ENCODE measurements at places on chromosomes 1 and 21.

DNA sequence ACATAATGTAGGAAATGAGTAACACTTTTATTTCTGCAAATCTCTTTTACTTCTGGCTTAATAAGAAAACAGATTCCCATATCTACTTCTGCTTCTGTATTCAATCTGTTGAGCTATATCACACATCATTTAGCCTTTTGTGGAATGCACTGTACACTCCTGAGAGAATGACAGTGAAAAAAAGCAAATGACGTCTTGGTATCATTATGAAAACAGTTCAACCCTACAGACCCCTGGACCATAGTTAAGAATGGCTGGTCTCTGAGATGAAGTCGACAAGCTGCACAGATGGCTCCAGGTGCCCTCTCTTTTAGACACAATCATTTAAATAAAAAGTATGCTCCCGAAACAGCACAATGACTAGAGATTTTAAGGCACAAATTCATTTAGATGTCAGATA is 247.0 kb downstream of the RERE start:
- DNase-seq: no peak

DNA sequence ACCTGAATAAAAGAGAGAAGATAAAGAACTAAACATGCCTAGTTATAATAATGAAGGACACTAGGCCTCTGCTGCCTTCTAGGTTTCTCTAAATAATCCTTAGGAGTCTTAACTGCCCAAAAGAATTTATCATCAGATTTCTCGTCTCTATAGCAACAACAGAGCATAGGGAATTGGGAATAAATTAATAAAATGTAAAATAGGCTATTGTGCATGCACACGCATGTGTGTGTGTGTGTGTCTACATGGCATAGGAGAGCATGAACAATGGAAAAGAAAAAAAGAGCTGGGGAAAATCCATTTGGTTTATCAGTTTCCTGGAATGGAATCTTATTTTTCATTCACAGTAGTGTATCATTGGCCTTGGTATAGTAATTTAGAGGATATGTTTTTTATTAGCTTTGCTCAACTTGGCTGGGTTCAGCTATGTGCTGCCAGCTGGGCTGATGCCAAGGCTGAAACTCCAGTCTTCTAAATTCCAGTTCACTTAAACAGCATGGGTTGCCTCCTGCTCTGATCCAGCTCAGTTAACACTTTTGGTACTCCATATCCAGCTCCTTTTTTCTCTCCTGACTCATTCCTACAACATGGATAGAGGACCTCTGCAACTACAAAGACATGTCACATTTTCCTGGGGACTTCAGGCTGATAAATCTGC is 80.6 kb upstream of the SLFNL1 start:
- DNase-seq: no peak

- DNase-seq: no peak
These were observed 182.6 kb downstream of the VAV3 start for GRCh38 chr1:107782217-107782845.

- DNase-seq: no peak
These were observed 56.0 kb downstream of the LTN1 start for GRCh38 chr21:28936721-28937120.

GRCh38 chr1:37691497-37692077 is 729 bp upstream of the CDCA8 start:
- no peak for DNase-seq

- DNase-seq: no peak
These were observed at the start of gene IL23R for GRCh38 chr1:67166196-67166595. Gene IL23R (plus strand): TSS chr1:67166454. CDS start chr1:67168121, 1,667 bp downstream.

DNA sequence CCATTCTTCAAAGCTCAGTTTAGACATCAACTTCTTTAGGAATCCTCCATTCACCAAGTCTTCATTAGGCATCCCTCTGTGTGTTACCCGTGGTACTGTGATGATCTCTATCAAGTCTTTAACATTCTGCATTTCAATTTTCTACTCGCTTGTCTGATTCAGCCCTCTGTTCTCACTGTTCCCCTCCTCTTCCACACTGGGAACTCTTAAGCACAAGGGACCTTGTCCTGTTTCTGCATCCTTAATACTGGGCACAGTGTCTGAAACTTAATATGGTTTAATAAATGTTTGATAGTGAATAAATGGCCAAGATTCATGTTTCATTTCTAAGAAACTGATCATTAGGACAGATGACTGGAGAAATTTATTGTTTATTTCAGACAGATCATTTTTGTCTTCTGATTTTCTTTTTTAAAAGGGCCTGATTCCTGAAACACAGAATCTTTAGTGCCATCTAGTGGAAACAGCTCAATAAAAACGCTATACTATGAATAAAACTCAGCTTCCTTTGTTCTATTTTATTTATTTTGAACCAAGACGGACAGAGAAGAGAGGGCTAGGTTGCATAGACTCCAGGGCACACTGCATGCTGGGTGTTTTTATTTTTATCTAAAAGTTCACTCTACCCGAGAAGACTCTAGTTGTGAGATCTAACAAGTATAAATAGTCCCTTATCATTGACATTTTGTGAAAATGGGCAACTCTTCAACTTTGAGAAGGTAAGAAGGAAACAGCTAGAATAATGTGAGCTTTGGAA is 7.0 kb upstream of the TRIM45 start:
- DNase-seq: no peak

DNA sequence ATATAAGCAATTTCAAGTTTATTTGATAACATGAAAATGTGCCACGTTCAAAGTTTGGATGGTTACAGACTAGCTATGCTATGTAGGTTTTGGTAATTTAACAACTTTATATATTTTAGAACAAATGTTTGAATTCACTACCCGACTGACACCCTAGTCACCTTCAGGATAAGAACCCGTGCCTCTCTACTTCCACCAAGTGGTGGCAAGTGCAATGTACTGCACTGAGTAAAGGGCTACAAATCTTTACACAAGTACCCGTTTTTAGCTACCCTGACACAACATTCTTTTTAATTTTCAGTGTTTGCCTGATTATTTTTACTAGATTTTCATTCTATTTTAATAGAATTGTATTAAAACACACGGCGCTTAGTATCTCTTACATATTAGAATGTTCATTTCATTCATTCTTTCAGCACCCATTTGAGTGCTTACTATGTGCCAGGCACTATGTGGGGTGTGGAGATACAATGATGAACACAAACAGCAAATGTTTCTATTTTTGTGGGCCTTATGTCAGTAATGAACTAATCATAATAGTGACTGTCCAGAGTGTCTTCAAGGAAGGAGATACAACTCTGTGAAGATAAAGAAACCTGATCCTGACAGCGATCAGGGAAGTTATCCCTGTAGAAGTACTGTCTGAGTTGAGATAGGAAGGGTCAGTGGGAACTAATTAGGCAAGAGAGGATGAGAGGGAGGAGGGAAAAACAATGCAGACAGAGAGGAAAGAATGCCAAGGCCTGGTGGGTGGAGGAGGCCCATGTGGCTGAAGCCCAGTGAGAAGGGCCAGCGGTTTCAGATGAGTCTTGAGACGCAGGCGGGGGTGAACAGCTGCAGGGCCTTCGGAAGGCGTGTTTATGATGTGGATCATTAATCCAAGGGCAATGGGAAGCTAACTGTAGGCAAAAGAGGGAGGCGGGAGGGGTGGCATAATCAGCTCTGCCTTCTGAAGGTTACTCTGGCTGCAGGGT is 3.8 kb downstream of the LCA5L start:
- DNase-seq: peak; percentile 5

DNA sequence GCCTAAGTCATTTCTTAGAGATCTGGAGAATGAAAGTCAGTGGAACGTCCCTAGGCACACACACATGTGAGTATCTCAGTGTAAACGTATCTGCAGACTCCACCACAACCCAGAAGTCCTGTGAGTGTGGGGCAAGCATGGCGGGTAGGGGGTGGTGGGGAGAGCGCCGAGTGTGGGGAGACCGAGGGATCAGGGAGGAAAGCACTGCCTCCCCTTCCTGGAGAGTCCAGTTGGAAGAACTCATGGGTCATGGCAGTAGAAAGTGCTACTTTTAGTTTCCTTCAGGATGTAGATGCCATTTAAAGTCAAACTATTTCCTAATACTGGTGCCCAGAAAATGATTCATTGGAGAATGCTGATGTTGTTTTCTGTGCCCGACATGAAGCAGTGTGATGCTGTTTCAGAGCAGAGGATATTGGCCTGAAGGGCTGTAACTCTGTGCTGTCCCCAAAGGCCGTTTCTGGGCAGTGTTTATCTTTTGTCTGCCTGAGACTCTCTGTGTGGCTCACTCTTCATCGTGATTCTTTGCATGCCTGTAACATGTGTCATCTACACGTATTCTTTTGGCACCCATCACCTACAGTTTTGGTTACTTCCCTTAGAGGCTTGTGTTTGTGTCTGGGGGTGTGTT is 45.7 kb upstream of the TSPAN2 start:
- no peak for DNase-seq

DNA sequence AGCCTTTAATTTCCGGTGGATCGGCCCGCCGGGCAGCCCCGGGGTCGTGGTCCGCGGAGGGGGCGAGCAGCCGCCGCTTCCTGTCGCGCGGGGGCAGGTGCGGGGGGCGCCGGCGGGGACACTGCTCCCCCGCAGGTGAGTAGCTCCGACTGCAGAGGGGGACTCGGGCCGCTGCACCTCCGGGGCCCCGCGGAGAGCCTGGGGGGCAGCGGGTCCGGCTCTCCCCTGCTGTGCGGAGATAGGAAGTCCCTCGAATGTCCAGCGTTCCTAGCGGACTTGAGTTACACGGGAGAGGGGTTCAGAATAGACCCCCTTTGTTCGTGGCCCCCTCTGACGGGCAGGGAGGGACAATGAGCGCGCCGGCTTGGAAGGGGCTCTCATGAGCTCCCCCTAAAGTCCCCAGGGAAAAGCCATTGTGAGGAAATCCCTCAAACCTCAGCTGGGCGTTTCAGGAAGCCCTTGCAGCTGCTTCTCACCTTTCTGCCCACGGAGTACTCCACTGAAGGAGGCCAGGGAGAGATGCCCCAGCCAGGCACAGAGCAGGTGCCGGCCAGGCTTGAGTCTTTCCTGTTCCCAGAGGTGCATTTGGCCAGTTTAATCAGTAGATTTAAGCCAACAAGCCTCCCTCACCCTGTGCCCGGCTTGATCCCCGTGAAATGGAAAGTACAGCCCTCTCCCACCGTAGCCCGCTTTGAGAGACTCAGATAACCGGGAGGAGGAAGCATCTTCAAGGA is 925 bp downstream of the PDE9A start:
- DNase-seq: no peak

DNA sequence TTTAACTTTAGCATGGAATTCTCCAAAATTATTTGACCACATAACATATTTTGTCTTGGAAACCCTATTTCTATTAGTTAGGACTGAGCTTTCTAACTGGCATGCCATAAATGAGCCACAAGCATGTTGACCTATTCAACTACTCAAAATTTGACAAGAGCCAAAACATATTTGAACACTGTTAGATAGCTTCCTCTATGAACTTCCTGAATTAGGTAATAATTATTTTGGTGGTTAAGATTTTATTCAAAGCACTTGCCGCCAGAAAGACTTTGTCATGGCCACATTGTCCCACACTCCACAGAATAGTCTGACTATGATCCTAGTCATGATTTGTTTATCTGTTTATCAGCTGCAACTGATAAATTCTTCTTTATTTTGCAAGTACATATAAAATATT is 23.1 kb upstream of the CTPS1 start:
- no peak for DNase-seq

DNA sequence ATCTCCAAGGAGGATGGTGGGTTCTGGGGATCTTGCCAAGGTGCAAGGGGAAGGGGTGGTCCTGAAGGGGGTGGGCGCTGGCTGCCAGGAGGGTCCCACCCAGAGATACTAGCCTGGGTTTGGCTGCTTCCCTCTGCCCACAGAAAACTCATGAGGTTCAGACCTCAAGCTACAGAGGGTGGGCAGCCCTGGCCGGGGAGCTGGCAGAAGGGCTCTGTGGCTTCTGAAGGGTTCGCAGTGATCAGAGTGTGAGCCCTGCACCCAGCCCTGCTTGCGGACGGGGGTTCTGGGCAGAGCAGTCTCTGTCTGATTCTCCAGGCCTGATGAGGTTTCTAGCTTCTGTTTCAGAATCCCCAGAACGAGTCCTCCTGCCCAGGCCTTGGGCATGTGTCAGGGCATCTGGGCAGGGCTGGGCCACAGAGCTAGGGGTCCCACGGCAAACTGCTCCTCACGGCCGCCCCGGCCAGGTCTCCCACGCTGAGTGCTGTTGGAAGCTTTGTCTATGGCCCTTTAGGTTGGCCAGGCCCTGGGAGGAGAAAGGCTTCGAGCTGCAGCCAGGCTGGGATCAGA is 635 bp upstream of the MMEL1 start:
- no peak for DNase-seq

- no peak for DNase-seq
These were observed 9.5 kb downstream of the JAK1 start for GRCh38 chr1:64956733-64957441.

DNA sequence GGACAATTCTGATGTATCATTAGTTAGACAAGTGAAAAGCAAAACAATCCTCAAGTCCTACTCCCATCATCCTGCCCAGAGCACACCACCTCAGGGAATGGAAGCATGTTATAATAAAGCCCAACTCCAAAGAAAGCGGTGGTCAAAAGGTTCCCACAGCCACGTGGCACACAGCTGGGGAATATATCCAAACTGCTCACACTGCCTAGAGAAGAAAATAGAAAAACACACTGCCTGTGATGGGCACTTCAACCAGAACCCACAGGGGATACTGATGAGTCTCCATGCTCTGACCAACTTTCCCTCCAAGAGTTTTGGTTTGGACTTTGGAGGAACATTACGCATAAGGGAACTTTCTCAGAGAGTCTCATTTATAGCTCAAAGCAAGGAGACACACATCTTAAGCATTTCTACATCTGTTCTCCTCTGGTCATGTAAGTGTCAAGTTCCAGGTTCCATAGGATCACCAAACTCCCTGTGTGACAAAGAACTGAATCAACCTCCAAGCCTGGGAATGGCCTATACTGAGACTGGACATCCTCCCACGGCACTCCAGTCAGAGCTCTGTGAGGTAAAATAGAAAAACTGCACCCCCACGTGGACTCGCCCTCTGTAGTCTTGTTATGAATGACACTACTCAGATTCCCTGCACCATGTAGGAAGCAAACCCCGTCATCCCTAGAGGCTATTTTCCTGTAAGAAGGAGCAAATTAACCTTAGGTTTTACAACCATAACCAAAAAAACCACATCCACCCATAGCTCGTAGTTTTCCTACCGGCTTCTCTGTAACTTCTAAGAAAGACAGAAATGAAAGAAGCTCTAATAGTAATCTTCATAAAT is 12.2 kb downstream of the DSTYK start:
- no peak for DNase-seq

GRCh38 chr1:68644504-68644903 is 147.6 kb upstream of the DEPDC1 start:
- DNase-seq: no peak

GRCh38 chr21:16550917-16551741 is 821.3 kb downstream of the USP25 start:
- DNase-seq: no peak

GRCh38 chr1:56133522-56134472 is 445.6 kb downstream of the PLPP3 start:
- DNase-seq: no peak

GRCh38 chr1:56719171-56719570 is 74.1 kb downstream of the PRKAA2 start:
- DNase-seq: no peak

- peak; percentile 59 for DNase-seq
These were observed 24.5 kb upstream of the LRRC8C start for GRCh38 chr1:89608319-89608983.

DNA sequence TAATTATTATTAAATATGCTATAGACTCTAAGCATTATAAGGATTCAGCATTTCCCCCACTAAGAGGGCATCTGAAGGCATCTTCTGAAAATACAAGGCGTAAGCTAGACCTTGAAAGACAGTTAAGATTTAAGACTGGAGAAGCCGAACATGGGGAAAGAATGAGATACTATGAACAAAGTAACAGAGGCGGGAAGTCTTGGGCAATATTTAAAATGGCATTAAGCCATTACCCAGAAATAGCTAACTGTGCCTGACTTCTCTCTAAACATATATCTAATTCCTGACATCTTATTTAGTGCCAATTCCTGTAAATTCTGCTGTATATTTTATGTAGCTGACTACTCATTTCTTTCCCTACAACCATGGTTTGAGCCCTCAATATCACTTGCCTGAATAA is 20.9 kb downstream of the DPH5 start:
- no peak for DNase-seq

All from activated T-helper 1 cell treated with Interleukin-2 at 50 U/mL for 16 hours (primary cell).